ENCODE measurements at places on chromosomes 12 and 14.

DNA sequence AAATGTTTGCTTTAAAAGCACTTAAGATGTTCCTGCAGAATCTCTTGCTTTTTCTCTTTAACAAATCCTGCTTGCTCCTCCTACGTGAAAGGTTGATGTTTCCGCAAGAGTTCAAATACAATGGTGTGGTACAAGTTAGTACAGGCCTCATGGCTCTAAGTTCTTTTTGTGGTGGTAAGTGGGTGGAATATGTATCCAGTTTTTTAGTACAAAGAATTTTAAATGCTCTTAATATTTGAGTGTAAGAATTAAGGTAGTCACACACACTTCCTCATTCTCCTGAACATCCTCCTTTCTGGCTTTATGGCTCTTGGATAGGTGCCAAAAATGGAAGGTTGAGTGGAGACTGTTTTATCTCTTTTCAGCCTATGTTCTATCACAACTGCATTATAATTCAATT is 1.8 kb downstream of the OTOGL start:
- DNase-seq = no peak

DNA sequence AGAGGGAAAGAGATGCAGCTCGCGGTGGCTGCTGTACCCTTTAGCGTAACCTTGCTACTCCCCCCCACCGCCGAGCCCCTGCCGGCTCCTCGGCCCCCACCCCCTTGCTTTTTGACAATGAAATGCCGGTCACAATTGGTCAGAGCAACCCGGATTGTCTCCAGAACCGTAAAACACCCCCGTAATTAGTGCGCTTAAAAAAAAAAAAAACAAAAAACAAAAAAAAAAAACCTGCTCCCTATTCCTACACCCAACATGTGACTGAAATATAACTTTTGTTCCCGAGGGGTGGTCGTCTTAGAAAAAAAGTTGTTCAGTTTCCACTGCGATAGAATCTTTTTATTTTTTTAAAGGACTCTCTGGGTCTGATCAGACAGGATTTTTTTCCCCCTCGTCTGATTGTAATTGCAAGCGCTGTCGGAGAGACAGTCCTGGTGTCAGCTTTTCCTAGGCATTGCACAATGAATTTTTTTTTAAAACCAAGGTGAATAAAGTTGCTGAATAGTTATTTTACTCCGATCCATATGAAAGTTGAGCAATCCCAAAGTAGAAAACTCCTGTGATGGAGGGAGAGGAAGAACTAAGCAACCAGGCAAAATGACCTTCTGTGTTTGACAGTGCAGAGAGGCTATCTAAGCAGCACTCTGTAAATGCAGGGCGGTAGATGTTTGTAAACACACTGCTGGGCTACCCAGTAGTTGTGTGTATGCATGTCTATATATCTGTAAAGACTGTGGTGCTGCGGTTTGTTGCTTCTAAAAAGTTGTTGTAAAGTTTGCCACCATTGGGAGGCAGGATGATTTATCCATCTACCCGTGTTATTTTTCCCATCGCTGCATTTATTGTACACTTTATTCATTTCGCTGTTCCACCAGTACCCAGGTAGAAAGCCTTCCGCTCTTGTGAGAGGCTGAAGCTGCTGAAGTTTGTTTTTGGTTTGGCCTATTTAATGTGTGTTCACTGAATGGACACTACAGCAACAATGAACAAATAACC is 1.1 kb downstream of the ETV6 start:
- peak; percentile 34 for DNase-seq

GRCh38 chr12:50922820-50923219 is 29.5 kb upstream of the HIGD1C start:
- no peak for DNase-seq

- DNase-seq = no peak
These were observed 25.9 kb downstream of the TMEM117 start for GRCh38 chr12:43861840-43862150.

DNA sequence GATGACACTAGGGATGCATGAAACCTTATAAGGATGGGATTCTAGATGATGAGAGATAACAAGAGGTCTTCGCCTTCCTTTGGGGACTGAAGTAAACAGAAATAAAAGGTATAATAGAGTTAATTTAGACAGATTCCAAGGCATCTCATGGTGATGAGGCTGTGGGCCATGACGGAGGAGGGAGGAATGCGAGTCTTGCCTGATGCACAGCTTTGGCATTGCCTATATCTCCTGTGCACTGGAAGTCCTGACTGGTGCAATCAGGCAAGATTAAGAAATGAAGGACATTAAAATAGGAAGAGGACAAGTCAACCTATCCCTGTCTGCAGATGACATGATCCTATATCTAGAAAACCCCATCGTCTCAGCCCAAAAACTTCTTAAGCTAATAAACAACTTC is 526.4 kb upstream of the LMO3 start:
- DNase-seq = no peak

GRCh38 chr12:121217063-121217462 is 7.1 kb downstream of the P2RX4 start:
- DNase-seq = no peak

DNA sequence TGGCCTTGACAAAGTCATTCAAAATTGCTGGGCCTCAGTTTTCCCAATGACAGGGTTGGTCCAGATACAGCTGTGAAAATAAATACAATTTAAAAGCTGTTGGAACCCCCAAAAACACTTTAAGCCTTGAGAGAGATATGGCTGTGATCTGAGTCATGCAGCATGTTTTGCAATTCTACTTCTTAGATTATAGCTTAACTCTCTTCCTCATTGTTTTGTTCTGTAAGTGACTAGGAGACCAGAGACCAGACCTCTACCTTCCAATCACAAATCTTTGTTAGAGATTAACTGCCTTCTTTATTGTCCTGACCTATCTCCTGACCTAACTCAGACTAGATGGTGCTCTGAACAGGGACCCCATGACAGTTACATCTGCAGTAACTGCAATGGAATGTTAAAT is 198.1 kb downstream of the STXBP6 start:
- DNase-seq = no peak

DNA sequence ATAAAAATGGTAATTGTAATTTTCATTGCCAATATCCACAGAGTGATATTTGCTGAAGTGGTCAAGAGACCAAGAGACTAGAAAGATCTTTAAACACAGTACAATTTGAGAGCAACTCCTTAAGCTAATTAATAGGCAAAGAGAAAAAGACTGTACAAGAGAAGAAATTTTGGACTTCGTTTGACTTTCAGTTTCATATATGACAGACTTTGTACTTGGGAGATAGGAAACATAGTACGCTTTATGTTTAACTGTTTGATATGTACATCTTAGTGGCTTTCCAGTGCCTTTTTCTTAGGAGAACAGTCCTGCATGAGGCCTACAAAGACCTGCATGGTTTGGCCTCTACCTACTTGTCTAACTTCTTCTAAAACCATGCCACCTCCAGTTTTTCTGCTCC is 1118.1 kb downstream of the TRHDE start:
- DNase-seq = no peak

- DNase-seq = peak; percentile 32
These were observed 3.6 kb upstream of the KRT6A start for GRCh38 chr12:52496590-52497071.

- no peak for DNase-seq
These were observed 129.4 kb upstream of the DNM1L start for GRCh38 chr12:32549675-32550079.

GRCh38 chr12:119204131-119204530 is 25.4 kb downstream of the HSPB8 start:
- no peak for DNase-seq

DNA sequence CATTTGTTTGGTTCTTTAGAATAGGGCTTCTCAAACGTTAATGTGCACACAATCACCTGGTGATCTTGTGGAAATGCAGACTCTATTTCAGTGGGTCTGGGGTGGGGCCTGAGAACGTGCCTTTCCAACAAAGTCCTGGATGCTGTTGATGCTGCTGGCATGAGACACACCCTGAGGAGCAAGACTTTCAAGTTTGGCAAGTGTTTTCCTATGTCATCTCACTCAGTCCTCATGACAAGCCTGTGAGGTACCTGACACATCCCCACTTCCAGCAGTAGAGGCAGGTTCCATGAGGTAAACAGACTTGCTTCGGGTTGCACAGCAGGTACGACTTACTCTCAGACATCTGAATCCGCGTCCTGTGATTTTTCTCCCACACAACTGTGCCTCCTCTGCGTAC is 147.1 kb downstream of the MYRFL start:
- no peak for DNase-seq

- no peak for DNase-seq
These were observed 3.8 kb upstream of the MYH6 start for GRCh38 chr14:23411563-23412525.

- DNase-seq = no peak
These were observed 9.1 kb upstream of the EMP1 start for GRCh38 chr12:13187399-13187798.

DNA sequence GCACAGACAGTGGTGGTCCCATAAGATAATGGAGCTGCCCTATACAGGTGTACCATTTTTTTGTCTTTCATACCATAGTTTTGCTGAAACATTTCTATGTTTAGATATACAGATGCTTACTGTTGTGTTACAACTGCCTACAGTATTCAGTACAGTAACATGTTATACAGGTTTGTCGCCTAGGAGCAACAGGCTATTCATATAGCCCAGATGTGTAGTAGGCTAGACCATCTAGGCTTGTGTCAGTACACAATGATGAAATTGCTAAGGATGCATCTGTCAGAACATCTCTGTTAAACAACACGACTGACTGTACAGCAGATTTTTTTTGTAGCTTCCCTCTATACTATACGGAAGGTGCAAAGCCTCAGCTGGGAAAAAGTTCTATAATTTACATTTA is 30.5 kb downstream of the RAD9B start:
- DNase-seq = no peak

DNA sequence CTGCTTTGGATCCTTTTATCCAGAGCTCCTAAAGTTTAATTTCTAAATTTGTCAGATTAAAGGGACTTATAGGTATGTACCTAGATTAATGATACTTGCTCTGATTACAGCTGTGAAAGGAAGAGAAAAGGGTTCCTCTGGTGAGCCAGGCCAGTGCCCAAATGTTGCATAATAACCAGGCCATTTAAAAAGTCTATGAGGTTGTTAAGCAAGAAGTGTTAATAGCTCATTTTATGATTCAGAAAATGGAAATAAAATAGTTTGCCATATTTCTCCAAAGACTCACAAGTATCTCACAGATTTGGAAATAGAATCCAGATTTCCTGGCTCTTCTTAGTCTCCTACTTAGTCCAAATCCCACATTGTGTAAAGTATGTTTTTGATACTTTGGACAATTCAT is 67.6 kb downstream of the SLC38A6 start:
- no peak for DNase-seq

GRCh38 chr14:84859116-84859515 is 670.8 kb upstream of the FLRT2 start:
- no peak for DNase-seq

DNA sequence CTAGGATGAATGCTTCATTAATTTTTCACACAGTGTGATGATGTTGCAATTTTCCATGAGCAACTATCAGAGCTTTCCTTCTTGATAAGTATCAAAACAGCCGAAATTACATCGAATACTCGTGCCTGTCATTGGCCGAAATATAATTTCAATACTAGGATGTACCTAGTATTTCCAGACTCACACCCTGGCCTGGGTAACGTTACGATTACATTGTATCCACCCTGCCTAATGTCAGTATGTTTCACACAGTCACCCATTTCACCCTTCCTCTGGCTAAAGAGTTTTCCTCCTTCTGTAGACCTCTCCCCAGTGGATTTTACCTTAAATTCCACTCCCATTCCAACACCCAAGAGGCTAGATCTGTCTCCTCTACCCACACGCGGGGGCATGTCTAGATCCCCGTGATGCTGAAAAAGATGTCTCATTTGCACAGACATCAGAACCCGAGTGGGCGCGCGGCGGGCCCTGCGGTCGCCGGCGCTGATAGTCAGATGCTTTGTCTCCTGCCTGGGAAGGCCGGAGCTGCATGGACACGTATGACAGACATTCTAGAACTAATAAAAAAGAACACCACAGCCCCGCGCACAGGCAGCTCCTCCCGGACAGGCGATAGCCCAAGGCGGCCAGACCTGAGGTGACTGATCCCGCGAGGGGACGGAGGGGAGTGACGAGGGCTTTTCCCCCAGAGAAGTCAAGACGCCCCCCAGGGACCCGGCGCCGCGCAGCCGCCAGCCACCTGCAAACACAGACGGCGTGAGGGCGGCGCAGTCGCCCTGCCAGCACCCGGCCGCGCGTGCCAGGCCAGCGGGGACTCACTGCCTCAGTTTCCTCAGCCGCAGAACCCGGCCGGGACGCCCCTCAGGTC is 723 bp downstream of the KIF21A start:
- DNase-seq = peak; percentile 11

DNA sequence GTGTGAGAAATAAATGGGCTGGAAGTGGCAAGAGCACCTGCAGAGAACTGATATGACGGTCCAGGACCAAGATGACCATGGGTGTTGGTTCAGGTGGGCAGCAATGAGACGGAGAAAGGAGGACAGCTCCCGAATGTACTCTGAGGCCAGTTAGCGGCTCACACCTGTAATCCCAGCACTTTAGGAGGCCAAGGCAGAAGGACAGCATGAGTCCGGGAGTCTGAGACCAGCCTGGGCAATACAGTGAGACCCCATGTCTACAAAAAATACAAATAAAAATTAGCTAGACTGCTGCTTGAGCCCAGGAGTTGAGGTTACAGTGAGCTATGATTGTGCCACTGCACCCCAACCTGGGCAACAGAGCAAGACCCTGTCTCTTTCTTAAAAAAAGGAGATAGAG is 60.1 kb downstream of the FOXN3 start:
- DNase-seq = no peak

GRCh38 chr12:56775638-56776037 is 12.5 kb downstream of the HSD17B6 start:
- DNase-seq = no peak

DNA sequence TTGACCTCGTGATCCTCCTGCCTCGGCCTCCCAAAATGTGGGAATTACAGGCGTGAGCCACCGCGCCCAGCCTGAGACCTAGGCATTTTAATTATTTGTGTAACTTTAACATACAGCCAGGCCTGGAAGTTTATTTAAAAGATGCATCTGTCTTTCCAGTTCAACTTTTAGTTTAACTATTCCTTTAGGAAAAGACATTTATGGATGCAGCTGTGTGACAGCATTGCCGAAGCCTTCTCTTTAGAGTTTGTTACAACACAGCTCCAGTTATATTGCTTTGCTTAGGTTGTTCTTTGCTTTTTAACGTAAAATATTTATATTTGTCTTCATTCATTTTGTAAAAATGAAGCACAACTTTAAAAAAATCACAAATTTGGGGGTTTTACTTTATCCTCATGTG is 67.0 kb downstream of the DIP2B start:
- no peak for DNase-seq

GRCh38 chr14:69771136-69771535 is 4.2 kb downstream of the SRSF5 start:
- DNase-seq = no peak

GRCh38 chr14:73472185-73473114 is 14.1 kb upstream of the NUMB start:
- DNase-seq = peak; percentile 89

- no peak for DNase-seq
These were observed 8.2 kb downstream of the KRT4 start for GRCh38 chr12:52805739-52806138.

GRCh38 chr12:95215949-95216348 is 1.3 kb downstream of the FGD6 start:
- no peak for DNase-seq

Data from NCI-H524 (cell line).